ENCODE measurements at places on chromosomes 16 and 17.

DNA sequence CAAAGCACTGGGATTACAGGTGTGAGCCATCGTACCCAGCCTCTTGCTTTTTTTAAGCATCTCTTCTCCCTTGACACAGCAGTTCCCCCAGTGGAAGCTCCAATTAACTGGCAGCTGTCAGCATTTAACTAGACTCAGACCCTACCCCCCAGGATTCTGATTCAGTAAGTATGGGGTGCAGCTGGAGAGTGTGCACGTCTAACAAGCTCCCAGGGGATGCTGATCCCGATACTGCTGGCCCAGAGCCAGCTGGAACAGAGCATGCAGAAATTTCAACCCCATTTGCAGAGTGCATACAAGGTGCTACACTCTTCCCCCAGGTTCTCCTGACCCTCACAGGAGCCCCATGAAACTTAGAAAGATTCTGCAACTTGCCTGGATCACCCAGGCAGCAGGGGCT is 27.7 kb upstream of the BCO1 start:
- no peak for DNase-seq

DNA sequence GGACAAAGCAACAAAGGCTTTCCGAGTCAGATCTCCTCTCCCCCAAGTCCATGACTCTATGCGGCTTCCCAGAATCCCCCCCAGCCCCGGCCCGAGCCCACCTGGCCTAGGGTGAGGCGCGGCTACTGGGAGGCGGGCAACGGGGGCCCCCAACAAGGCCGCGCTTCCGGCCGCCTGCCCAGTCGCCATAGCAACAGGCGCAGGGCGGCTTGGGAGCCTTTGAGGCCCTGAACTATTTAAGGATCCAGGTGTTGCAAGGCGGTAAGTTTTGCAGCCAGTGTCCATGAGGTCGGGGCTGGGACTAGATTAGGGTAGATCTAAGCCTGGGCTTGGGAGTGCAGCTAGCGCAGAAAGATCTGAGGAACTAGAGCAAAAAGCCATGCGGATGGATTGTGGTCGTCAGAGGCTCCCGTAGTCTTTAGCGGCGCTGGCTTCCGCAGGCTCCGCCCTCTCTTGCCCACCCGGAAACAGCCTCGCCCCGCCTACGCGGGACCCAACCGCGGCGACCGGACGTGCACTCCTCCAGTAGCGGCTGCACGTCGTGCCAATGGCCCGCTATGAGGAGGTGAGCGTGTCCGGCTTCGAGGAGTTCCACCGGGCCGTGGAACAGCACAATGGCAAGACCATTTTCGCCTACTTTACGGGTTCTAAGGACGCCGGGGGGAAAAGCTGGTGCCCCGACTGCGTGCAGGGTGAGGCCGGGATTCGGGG is at the start of the genes KIAA0753 and TXNDC17:
TSS of gene KIAA0753 (minus strand) at position 176 of the 711 bp plus-strand sequence. CDS start 5,608 bp downstream, outside the sequence.
TSS of gene TXNDC17 (plus strand) at position 525 of the 711 bp plus-strand sequence. CDS start at position 548, 23 bp downstream.
- DNase-seq = peak; percentile 93

GRCh38 chr16:48947371-48947713 is 334.3 kb downstream of the CBLN1 start:
- DNase-seq = no peak

DNA sequence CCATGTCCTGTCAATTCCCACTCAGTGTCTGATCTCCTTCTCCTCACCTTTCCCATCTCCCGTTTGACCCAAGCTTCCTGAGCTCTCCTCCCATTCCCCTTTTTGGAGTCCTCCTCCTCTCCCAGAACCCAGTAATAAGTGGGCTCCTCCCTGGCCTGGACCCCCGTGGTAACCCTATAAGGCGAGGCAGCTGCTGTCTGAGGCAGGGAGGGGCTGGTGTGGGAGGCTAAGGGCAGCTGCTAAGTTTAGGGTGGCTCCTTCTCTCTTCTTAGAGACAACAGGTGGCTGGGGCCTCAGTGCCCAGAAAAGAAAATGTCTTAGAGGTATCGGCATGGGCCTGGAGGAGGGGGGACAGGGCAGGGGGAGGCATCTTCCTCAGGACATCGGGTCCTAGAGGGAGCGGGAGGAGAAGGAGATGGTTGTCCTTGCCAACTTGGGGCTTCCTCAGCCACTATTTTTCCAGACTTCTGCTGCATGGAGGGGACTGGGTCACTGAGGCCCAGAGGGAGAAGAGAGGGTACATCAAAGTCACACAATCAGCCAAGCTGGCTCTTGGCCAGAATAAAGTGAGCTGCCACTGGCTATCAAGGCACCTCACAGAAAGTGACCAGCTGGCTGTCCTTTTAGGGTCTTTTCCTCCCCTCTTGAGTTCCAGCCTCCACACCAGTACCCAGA is 1.9 kb upstream of the TBC1D10B start:
- no peak for DNase-seq

GRCh38 chr16:9903-10665 is 43.3 kb downstream of the POLR3K start:
- DNase-seq = peak; percentile 42

DNA sequence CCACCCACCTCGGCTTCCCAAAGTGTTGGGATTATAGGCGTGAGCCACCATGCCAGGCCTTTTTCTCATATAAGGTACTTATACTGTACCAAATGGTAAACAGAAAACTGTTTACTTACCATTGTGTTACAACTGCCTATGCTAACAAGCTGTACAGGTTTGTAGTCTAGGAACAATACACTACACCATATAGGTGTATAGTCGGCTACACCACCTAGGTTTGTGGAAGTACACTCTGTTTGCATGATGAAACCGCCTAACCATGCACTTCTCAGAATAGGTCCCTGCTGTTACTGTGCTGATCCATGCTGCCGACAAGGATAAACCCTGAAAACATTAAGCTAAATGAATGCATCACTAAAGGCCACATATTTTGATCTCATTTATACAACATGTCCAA is 18.9 kb downstream of the DNAJA2 start:
- no peak for DNase-seq

GRCh38 chr16:30741461-30741914 is 6.7 kb upstream of the PHKG2 start:
- DNase-seq = peak; percentile 51

GRCh38 chr16:80330150-80330549 is 210.6 kb upstream of the DYNLRB2 start:
- no peak for DNase-seq

GRCh38 chr17:36687736-36688135 is 86.4 kb downstream of the MRM1 start:
- DNase-seq = no peak

GRCh38 chr16:3028716-3029319 is 5.0 kb downstream of the THOC6 start:
- DNase-seq = peak; percentile 54

DNA sequence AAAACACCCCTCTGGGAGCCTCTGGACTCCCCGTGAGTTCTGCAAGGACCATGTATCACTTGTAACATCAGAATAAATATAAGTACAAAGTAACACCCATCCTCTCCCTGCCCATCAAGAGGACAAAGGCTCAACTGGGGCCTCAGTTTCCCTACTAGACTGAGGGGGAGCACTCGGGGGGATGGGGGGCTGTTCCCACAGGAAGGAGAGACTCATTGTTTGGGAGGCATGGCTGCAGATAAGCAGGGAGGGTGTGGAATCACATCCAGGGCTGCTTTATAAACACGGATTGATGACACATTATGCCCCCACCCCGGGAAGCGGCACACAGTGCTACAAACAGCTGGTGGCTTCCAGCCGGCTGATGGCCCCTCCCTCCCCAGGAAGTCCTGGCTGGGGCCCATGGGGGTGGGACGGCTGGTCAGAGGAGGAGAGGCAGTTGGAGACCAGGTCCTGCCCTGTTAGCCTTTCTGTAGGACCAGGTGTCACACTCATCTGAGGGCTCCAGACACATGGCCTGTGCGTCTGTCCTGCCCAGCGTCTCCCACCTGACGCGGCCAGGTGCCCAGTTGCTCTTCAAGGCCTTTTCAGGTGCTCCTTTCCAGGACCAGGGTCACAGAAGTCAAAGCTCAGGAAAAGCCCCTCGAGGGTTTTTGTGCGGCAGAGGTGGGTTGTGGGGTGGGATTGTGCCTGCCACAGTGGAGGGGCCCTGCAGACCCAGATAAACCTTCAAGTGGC is 1.3 kb upstream of the MPG start:
- peak; percentile 85 for DNase-seq

- DNase-seq = no peak
These were observed 237.0 kb downstream of the CA10 start for GRCh38 chr17:51921500-51921899.

GRCh38 chr17:46950997-46951621 is 27.9 kb downstream of the RPRML start:
- DNase-seq = no peak

GRCh38 chr17:40355123-40355803 is 9.3 kb downstream of the GJD3 start:
- peak; percentile 77 for DNase-seq

- DNase-seq = peak; percentile 47
These were observed 64.2 kb downstream of the PITPNC1 start for GRCh38 chr17:67441052-67441895.

- DNase-seq = no peak
These were observed 475.0 kb upstream of the TOM1L1 start for GRCh38 chr17:54425671-54426070.

DNA sequence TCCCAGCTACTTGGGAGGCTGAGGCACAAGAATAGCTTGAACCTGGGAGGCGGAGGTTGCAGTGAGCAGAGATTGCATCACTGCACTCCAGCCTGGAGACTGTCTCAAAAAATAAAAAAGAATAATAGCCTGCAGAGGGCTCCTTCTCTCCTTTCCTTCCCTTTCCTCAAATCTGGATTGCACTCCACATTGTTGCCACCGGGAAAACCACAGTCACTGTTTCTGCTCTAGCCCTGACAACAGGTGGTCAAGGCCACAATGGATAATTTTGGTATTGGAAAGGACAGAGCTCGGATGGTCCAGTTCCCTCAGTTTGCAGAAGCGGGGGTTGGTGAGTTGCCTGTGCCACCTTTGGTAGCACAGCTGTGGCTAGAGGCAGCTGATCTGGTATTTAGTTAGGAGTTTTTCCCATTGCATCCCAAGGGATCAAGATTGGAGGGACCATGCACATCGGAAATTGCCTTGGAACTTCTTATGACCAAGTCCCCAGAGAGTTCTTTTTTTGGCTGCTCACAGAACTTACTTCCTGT is 44.7 kb upstream of the PRSS54 start:
- DNase-seq = no peak

GRCh38 chr17:50837980-50838954 is 2.9 kb downstream of the WFIKKN2 start:
- DNase-seq = no peak

- DNase-seq = no peak
These were observed 23.7 kb downstream of the SOX8 start for GRCh38 chr16:1005286-1005685.

- DNase-seq = no peak
These were observed 204.1 kb downstream of the COPRS start for GRCh38 chr17:31654936-31655335.

DNA sequence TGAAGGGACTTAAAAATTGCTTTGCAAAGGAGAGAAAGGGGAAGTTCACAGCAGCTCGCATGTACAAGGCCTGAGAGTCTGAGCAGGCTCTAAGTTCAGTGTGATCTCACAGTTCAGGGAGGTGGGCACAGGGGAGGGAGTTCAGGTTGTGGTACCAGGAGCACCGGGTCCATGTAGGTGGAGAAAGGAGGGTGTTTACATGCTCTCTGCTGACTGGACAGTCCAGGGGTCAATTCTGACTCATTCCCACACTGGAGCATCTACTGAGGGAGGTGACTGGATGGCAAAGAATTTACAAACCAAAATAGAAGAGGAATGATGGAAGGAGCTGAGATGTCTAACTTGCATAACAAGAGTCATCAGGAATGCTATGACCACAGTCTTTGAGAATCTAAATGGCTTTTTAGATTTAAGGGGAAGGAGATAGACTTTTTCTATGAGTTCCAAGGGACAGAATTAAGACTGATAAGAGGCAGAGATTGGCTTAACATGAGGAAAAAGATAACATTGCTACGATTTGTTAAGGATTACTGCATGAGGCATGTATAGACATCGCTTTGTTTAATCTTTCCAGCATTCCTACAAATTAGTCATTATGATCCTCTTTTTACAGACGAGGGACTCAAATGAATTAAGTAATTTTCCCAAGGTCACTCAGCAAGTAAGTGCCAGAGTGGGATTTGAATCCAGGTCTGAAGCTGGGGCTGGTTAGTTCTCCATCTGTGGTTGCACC is 29.9 kb downstream of the MIS12 start:
- no peak for DNase-seq

GRCh38 chr16:83955218-83956130 is 2.4 kb downstream of the OSGIN1 start:
- no peak for DNase-seq

- peak; percentile 74 for DNase-seq
These were observed 311.4 kb downstream of the SOX9 start for GRCh38 chr17:72432143-72432621.

GRCh38 chr16:14028202-14028601 is 42.9 kb upstream of the MRTFB start:
- DNase-seq = no peak

GRCh38 chr16:53971616-53972015 is 267.7 kb downstream of the FTO start:
- DNase-seq = no peak

GRCh38 chr17:7589204-7589868 is 558 bp downstream of the SOX15 start:
- DNase-seq = peak; percentile 87

GRCh38 chr16:20881503-20881878 is 18.7 kb downstream of the DCUN1D3 start:
- DNase-seq = no peak

- no peak for DNase-seq
These were observed 37.9 kb upstream of the LRRC75A start for GRCh38 chr17:16529906-16530305.

DNA sequence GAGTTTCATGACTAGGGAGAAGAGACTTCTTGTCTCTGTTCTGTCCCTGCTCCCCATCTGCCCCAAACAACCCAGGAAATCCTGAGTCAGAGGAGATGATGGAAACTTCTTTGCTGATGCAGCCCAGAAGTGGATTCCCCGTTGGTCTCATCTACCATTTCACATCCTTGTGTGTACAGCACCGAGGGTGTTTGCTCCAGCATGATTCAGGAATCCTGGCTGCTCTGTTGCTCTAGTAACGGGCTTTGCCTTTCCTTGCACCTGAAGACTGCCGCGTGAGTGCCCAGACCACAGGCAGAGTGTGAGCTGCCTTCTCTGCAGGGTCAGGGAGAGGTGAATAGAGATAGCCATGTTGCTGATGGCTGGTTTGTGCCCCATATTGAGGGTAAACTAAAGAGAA is 408.4 kb downstream of the CPPED1 start:
- DNase-seq = no peak

DNA sequence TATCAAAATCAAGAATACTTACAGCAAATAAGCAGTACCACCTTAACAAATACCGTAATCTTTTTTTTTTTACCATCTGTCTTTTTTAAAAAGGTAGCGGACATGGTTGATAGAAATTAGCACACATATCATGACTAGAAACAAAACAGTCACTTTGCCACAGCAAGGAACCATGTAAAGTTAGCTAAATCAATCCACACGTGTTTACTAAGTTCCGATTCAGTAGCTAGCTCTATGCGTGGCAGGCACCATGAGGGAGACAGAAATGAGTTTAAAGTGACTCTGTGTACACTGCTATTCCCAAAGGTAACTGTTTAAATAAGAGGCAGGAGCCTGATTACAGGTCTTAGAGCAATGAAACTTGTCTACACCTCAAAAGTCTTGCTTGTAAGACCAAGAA is 108.6 kb downstream of the XYLT1 start:
- DNase-seq = no peak

GRCh38 chr16:65950211-65950610 is 416.3 kb upstream of the CDH5 start:
- no peak for DNase-seq

- DNase-seq = peak; percentile 33
These were observed 77.7 kb downstream of the AMFR start for GRCh38 chr16:56347670-56348069.

- DNase-seq = peak; percentile 48
These were observed 30.9 kb downstream of the DCAKD start for GRCh38 chr17:45020354-45021138.

All from mucosa of descending colon (tissue), 3 donors.